NCI-H1436 treated with DMSO at 0.1 percent for 48 hours (cell line): ENCODE measurements at places on chromosomes 1 and 21.

- DNase-seq, result no peak
Measured at GRCh38 chr1:244792188-244792850, 43.1 kb upstream of the COX20 start.

DNA sequence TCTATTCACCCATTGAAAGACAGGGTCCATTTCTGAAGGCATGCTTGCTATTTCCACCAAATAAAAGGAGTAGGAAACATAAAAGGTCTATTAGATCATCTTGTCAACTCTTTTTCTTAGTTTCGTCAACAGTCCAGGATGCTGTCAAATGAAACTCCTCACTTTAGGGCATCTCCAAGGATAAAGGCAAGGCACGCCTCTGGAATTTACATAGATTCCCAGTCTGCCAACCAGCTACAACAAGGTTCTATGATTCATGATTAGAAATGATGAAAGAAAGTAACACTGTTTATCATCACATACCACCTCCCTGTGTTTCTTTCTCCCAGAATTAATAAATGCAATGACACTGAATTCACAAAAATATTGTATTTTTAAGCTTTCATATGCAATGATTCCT, 636.3 kb downstream of the LTN1 start:
- DNase-seq, result no peak

DNA sequence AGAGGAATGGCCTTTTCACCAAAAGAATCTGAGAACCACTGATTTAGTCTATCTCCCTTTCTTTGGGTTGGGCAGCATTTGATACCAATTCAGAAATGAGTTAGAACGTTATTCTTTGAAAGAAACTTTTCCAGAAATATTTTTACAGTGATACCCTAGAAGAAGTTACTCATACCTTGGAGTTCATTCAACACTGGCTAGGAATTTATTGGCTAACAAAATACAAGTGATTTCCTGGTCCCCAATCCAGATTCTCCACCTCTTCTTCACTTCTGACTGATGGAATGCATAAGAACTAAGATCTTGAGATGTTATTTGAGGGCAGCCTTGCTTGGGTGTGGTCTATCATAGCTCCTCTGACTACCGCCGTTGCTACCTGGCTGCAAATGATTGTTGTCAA, 9.4 kb downstream of the C1orf162 start:
- no peak for DNase-seq

DNA sequence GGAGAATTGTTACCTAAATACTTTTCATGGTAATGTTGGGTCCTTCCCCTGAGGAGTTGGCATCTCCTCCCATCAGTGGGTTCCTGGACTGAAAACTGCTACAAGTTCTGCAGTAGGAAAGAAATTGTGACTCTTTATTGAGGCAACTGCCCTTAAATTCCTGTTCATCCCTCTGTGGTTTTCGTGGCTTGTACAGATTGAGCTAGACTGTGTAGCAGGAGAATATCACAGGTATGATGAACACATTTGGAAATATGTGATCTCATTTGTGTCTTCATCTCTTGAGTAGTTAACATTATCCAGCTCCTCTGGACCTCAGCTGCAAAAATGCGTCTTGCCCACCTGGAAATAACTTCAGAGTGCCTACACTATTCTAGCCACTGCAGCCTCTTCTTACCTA, 390.6 kb downstream of the PTPRC start:
- DNase-seq, result no peak

DNA sequence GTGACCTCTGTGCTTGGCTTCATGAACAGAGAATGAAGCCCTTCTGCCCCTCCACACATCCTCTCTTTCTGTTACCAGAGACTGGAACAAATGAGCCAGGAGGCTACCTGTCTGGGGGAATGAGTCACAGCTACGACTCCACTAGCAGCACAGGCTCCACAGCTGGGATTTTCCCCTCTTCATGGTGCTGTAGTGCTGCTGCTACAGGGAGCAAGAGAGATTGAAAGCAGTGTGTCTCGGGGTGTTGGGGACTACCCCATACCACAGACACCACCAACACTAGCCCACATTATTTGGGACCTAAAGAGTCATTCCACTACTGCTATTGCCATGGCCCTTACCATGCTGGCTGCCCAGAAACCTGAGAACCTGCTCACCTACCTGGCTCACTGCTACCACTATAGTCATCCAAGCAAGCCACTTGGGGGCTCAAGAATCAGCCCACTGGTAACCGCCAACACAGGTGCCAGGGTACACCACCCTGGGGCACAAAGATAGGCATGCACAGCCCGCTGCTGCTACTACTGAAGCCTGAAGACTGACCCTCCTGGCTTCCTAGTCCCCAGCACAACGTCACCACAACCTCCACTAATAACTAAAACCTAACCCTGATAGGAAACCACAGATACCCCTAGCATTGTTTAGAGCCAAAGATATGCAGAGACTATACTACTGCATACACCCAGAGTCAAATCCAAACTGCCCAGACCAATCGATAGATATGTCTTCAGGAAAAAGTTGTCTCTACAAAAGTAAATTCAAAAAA, 17.7 kb downstream of the CD1E start:
- no peak for DNase-seq

DNA sequence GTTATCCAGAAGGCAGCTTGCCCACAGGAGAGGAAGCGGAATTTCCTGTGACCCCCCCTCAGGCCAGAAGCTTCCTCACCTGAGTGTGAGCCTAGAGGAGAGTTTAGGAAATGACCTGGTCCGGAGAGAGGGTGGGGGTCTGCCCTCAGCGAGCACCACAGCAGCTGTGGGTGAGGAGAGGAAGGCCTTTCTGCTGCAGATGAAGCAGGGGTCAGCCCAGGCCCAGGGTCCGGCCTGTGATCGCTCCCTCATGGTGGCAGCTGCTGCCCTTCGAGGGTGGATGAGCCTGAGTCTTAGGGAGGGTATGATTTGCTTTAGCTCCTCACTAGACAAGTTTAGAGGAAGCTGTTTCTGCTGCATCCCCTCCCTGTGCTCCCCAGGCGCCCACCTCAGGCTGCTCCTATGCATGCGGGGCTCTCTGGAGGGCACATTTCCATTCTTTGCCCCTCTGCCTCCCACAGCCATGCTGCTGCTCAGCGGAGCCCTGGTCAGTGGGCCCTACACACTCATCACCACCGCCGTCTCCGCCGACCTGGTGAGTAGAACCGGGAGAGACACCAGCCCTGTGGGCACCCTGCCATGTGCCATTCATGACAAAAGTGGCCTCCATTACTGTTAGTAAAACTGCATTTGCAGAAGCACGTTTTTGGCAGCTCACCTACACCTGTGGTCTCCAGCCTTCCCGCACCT, 53.0 kb downstream of the SLC37A1 start:
- DNase-seq, result no peak

- DNase-seq, result no peak
Measured at GRCh38 chr1:30258876-30259275, 464.5 kb downstream of the MATN1 start.

DNA sequence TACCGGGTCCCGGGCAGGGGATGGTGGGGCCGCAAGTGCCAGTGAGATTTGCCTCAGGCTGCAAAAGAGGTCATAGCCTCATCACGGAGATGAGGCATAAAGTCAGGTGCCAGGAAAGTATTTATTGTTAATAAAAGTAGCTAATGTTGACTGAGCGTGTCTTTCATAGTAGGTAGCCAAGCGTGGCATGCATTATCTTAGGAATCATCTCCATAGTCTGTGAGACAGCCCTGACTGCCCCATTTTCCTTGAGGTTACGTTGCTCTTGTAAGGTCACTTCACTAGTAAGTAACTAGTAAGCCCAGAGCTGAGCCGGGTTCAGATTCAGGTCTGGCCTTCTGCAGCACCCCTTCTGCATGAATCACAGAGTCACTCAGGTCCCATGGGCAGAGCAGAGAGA, 174.2 kb downstream of the CAMTA1 start:
- no peak for DNase-seq

GRCh38 chr1:187261637-187262036, 432.9 kb downstream of the PLA2G4A start:
- DNase-seq, result peak; percentile 93

DNA sequence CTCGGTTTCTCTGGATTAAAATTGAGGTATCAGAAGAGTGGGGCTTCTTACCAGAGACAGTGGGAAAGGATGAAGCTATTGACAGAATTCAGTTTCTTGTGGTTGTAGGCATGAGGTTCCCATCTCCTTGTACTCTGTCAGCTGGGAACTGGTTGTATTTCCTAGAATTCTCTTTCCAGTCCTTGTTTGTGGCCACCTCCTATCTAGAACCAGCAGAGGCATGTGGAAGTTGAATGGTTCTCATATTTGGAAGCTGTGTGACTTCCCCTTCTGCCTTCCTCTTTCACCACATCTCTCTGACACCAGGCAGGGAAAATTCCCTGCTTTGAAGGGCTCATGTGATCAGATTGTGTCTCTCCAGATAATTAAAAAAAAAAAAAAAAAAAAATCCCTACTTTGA, 457.7 kb upstream of the ADAMTS5 start:
- DNase-seq, result no peak

GRCh38 chr1:115069659-115070308, 19.5 kb downstream of the TSPAN2 start:
- DNase-seq, result no peak

DNA sequence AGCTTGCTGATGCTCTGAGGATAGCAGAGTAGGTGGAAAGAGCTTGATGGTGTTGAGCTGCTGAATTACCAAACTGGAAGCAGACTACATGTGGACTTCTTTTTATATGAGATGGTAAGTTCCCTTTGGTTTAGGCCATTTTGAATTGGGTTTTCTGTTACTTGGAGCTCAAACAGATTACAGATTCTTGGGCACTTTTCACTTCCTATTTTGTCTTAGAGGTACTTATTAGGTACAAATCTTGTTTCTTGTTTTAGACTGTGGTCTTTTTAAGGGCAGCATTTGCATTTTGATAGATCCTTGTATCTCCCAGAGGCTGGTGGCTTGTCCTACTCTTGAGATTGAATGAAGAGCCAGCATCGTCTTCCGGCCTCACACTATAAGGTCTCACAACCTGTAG, 70.2 kb downstream of the GADD45A start:
- no peak for DNase-seq
